ENCODE measurements at places on chromosomes 4 and X.

DNA sequence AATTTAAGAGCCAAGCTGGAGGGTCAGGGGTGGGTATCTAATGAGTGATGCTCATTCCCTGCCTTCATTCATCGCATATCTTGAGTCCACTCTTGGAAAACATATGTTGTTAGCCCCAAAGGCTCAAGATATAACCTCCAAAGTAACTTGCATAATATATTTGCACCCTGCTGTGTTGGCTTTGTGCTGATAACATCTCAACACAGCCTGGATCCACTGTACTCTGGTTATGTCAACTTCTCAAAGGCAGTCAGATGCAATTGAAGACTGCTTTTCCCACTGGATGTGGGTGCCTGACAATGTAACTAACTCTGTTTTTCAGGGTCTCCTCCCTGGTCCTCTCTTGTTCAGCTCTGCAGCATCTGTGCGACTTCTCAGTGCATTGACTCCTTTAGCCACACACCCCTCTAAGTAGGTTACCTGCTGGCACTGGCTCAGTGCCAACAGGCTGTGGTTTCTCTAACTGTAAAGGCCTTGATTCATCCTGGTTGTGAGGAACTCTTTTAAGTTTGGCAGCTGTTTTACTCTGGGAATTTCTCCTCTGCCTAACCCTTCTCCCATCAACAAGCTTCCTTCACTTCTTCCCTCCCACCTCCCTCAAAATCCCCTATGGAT is 28.1 kb downstream of the SLC16A2 start:
- no peak for DNase-seq

DNA sequence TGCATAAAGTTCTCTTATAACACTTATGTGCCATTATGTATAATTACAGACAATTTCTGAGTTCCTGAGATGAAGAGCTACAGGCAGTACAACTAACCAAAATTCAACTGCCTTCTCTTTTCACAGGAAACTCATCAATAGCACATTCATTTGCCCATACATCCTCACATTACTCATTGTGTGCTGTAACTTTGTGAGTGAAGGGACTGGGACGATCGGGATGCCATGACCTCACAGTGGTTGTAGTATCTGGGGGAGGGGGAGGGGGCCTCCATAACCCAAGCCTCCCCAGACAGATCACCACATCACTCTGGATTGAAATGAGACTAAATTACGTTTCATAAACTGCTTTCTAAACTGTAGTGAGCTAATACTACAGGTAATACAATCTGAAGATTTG is 60.7 kb downstream of the ABCG2 start:
- DNase-seq = no peak

DNA sequence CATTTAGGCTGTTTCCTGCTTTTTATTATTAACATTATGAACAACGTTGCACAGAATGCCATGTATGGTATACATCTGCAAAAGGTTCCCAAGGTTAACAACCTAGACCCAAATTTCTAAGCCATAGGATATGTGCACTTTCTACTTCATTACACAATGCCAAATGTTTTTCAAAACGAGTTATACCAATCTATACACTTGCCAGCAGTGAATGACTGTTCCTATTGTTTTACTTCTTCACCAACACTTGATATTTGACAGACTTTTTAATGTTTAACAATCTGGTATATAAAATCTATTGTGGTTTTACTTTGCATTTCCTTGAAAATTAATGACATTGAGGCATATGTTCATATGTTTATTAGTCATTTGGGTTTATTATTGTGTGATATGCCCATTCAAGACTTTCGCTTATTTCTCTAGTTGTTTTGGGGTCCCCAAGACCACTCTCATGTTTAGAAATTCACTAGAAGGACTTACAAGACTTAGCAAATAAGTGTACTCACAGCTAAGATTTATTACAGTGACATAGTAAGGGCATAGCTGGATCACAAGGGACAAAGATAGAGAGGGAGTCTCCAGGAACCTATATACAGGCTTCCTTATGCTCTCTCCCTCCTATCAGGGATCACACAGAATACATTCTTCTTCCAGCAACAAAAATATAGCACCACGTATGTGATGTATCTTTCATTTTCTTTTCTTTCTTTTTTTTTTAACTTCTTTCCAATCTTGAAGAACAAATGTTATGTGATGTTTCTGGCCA is 62.5 kb downstream of the TBCK start:
- no peak for DNase-seq

DNA sequence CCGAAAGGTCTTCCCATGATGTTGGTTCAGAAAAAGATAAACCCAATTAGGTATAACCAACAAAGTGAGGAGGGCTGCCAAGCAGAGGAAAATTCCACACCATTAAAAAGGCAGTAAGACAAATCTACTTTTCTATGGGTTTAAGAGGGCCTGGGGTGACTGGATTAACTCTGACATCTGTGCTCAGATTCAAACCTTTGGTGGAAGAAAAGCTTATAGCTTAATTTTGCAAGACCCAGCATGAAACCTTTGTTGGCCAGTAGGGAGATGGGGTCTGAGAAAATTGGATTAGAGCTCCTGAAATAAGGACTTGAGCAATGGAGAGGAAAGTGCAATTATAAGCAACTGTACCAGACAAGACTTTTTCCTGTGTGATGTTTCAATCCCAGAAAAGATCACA is 104.2 kb downstream of the KDR start:
- DNase-seq = no peak

- DNase-seq = no peak
Measured at GRCh38 chr4:8583655-8584025, 3.4 kb downstream of the GPR78 start.

DNA sequence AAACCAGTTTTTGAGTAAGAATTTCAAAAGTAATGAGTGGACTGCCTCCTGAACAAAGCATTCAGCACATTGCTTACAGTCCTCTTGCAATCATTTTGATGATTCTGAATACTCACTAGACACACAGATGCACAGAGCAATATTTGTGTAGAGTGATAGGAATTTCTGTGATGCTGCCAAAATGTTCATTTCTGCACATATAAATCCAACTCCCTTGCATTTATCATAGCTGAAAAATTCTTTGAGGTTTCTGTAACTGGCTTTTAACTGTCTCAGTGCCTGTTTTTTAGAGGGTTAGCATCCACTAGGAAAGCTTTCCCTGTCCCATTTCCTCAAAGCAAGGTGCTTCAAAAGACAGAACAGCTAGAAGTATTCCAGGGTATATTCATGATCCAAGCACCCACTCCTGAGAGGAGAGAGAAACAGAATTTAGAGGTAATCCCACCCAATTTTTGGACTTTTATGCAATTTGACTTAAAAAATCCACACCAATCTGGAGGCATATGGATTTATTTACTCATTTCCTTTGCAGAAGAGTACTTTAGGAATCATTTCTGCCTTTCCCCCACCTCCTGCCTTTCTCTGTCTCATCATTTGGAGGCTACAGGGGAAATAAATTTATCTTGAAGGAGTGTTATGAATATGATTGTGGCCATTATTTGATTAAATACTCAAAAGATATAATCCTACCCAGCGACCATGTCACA is 234.5 kb upstream of the SLIT2 start:
- DNase-seq = no peak

GRCh38 chrX:149476513-149476912 is 28.6 kb downstream of the IDS start:
- DNase-seq = no peak

- no peak for DNase-seq
Measured at GRCh38 chr4:122456231-122457116, at the start of gene IL2. Gene IL2, minus strand, starts transcription at chr4:122456725. Its CDS starts 285 bp downstream, at chr4:122456440.

DNA sequence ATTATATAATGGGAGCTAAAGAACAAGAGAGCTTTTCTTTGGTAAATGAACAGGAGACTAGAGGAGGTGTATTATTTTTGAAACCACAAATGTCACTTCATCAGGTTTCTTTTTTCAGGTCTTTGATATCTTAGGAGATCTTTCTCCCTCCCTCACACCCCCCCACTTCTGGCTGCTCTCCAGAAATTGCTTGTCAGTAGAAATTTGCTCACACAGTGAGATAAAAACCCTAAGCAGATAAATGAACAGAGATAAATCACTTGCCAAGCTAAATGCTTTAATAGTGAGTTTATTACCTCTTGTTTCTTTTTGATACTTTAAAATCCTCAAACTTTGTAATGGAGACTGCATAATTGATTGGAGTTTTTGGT is 421.2 kb upstream of the TENM3 start:
- DNase-seq = no peak

GRCh38 chr4:142719854-142720541 is 126.1 kb downstream of the INPP4B start:
- peak; percentile 58 for DNase-seq

- DNase-seq = no peak
Measured at GRCh38 chr4:13592220-13592619, 35.3 kb downstream of the BOD1L1 start.

- no peak for DNase-seq
Measured at GRCh38 chrX:31508338-31508737, 436.5 kb upstream of the FTHL17 start.

DNA sequence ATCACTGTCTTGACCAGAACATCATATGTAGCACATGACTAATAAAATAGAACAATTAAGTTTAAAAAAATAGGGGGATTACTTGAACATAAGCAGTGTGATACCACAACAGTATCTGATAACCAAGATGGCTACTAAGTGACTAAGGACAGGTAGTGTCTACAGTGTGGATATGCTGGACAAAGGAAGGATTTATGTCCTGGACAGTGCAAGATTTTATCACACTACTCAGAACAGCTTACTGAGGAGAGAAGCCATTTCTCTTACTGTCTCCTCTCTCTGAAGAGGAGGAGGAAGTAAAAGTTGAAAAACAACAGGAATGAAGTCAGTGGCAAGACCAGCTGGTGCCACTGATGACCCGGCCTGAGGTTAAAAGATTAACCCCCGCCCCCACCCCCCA is 4.0 kb upstream of the SLC10A7 start:
- DNase-seq = no peak

GRCh38 chrX:95907081-95907480 is 777.6 kb upstream of the DIAPH2 start:
- DNase-seq = no peak

DNA sequence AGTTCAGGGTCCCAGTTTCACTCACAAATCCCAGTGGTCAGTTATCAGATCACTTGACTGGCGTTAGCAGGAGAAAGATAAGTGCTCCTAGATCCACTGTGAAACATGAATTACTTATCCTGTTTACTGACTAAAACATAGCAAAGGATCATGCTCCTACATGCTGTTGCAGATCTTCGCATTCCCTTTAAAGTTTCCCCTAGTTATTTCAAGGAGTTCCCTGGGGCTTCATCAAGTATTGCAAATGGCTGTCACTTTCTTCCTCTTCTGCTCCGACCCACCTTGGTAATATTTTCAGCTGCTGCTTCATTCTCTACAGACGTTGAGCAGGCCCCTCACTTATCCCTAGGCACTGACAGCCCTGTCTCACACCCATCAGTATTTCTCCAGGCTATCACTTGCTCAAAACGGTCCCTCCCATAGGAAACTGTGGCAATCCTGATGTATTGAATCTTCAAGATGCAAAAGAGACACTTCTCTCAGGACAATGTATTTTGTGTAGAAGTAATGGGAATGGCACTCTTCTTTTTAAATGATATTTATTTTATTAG is 466.0 kb downstream of the INPP4B start:
- no peak for DNase-seq

- no peak for DNase-seq
Measured at GRCh38 chr4:66636349-66636748, 909.0 kb downstream of the CENPC start.

- no peak for DNase-seq
Measured at GRCh38 chr4:131304686-131305085, 1844.4 kb upstream of the PCDH10 start.

DNA sequence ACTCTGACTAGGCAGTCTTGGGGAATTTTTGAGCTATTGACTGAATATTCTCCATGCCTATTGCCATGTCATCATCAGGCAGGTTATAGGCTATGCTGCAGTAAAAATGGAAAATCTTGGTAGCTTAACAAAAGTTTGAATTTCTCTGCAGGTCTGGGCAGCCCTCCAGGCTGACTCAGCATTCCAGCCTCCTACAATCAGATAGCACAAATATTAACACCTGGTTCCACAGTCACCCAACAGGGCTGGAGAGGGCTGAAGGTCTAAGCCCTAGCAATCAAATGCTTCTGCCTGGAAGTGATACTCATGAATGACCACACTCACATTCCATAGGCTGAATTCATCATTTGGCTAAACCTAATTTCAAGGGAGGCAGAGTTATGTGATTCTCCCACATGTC is 9.6 kb upstream of the PPP3CA start:
- no peak for DNase-seq

- DNase-seq = peak; percentile 73
Measured at GRCh38 chrX:103831342-103831802, 685 bp downstream of the RAB9B start.

DNA sequence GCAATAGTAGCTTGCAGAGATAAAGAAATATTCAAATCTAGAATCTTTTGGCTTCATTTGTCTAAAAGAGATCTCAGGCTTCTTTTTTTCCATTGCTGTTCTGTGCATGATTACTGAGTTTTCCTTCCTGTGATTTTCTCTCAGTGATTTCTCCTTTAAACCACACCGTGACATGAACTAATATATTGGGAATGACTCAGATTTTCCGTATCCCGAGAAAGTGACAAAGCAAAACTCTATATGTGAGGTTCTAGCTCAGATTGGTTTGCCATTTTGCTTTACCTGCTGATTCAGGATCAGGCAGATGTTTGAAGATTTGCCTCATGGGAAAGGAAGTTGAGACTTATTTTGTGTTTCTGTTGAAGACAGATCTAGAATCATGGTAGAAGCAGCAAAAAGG is 59.4 kb downstream of the MTHFD2L start:
- no peak for DNase-seq

DNA sequence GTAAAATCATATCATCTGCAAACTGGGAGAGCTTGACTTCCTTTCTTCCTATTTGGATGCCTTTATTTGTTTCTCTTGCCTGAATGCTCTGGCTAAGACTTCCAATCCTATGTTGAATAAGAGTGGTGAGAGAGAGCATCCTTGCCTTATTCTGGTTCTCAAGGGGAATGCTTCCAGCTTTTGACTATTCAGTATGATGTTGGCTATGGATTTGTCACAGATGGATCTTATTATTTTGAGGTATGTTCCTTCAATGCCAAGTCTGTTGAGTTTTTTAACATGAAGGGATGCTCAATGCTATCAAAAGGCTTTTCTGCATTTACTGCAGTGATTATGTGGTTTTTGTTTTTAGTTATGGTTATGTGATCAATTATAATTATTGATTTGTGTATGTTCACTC is 2144.6 kb upstream of the TENM3 start:
- DNase-seq = no peak

GRCh38 chr4:40722576-40723161 is 27.1 kb upstream of the NSUN7 start:
- no peak for DNase-seq

GRCh38 chr4:174532445-174532844 is 10.2 kb upstream of the HPGD start:
- no peak for DNase-seq

- DNase-seq = no peak
Measured at GRCh38 chr4:184450743-184451535, 23.4 kb downstream of the IRF2 start.

DNA sequence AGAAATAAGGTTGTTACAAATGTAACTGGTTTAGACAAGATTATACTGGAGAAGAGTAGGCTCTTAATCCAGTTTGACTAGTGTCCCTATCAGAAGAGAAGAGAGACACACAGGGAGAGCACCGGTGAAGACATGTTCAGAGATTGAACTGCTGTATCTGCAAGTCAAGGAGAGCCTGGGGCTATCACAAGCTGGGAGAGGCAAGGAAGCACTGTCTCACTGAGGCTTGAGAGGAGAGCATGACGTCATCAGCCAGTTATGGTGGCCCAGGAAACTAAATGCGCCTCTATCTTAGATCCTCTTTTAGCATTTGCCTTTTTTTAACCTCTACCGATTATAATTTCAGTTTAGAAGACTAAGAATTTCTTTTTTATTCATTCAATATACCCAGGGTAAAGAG is 583.4 kb downstream of the TRAM1L1 start:
- DNase-seq = no peak

- no peak for DNase-seq
Measured at GRCh38 chrX:68059469-68059868, 373.8 kb downstream of the OPHN1 start.
